ENCODE measurements at places on chromosomes 5 and 9. TPM values are rescaled to one million over a fixed set of nuclear protein-coding genes. Genes with fewer than 3 reads are reported as not detected.

The FAT2 gene
- 0.01 TPM for total RNA-seq

The F12 gene
- total RNA-seq = 15.9 TPM

The RGMB gene
- total RNA-seq = 7.3 TPM

The FBP1 gene
- total RNA-seq = not detected

The PAIP2 gene
- total RNA-seq = 75.2 TPM

The PRDM9 gene
- 0.02 TPM for total RNA-seq

The SLC6A7 gene
- total RNA-seq = not detected

The FYB1 gene
- total RNA-seq = 11.5 TPM

The ENHO gene
- 2.3 TPM for total RNA-seq

The CREB3 gene
- 54.4 TPM for total RNA-seq

The SCGB3A2 gene
- not detected for total RNA-seq

The SELENOP gene
- total RNA-seq = 0.37 TPM

The LCNL1 gene
- total RNA-seq = 0.22 TPM

The GFI1B gene
- 0.09 TPM for total RNA-seq

The ARHGEF28 gene
- total RNA-seq = 11.6 TPM

The DDX4 gene
- total RNA-seq = not detected

The FAM78A gene
- 0.28 TPM for total RNA-seq

The SLC36A3 gene
- total RNA-seq = not detected

The NDUFS6 gene
- 115 TPM for total RNA-seq

The CSF2 gene
- total RNA-seq = 0.23 TPM

The SLC36A2 gene
- not detected for total RNA-seq

The PPP2R2B gene
- total RNA-seq = not detected

The STK32A gene
- total RNA-seq = 0.13 TPM

Data from A549 treated with AZD2906 at 1 μM for 4 hours (cell line).